ENCODE measurements at places on chromosomes 16 and 17. TPM values are rescaled to one million over a fixed set of nuclear protein-coding genes. Genes with fewer than 3 reads are reported as not detected.
A peak's percentile ranks its signal among the peaks of the same experiment; 100 is the strongest.

DNA sequence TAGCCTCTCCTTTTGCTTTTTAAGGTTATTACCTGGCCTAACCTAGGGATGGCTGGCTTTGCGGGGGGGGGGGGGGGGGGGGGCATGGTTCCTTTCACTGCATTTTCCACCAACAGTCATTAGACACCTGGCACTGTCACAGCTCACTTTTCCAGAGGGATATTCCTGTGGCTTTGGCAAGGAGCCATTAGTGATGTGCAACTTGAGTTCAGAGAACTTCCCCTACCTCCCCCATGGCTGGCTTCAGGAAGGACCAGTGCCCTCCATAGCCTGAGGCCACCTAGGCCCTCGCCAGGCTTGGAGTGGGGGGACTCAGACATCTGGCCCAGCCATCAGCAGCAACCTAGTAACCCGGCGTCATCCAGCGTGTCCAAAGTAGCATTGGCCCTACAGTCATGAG, 234.6 kb downstream of the CPPED1 start:
- H3K27ac ChIP-seq, result no peak overlapping the region
- H3K27me3 ChIP-seq, result no peaks in the 10 kb centered on the region
- H3K4me3 ChIP-seq, result no peak overlapping the region
- no peak for DNase-seq
- peaks cover 31% of the 10 kb centered on the region for H3K36me3 ChIP-seq
- H3K4me1 ChIP-seq, result peaks cover 21% of the 10 kb centered on the region

The TP53TG3 gene
- not detected for total RNA-seq

DNA sequence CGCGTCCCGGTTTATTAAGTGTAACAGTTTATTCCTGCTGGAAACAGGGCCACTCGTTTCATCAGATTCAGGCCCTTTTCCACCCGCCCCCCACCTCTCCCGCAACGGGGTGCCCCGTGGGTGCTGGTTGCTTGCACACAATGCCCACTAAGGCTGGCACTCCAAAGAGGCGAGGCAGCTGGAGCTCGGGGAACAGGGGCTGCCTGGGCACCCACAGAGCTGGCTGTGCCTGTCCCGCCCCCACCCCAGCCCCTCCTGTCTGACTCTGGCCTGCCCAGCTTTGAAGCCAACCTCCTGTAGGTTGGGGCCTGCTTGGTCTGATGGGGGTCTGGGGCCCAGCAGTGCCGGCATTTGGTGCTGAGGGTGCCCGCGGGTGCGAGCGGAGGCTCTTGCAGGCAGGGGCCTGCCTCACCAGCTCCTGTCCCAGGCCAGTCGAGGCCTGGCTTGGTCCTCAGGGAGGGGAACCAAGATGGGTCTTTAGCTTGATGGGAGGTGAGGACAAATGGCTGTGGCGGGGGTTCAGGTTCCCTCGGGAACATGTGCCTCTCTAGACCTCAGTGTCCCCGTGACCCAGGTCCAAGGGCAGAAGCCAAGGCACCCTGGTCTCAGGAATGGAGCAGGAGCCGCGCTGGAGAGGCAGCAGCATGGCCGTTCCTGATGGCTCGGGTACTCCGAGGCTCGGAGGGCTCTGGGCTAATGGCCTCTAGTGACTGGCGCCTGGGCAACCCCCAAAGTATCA, 20.1 kb downstream of the MYBBP1A start:
- H3K36me3 ChIP-seq, result peaks cover 3% of the 10 kb centered on the region
- H3K27ac ChIP-seq, result no peak overlapping the region
- no peak overlapping the region for H3K4me3 ChIP-seq
- peaks cover 2% of the 10 kb centered on the region for H3K27me3 ChIP-seq

- peaks cover 6% of the 10 kb centered on the region for H3K36me3 ChIP-seq
- H3K27ac ChIP-seq, result no peak overlapping the region
- no peaks in the 10 kb centered on the region for H3K27me3 ChIP-seq
- H3K4me3 ChIP-seq, result no peak overlapping the region
- peaks cover 6% of the 10 kb centered on the region for H3K4me1 ChIP-seq
Measured at GRCh38 chr16:31087971-31088370, 772 bp downstream of the PRSS53 start.

The NPIPB9 gene
- 2.6 TPM for total RNA-seq

DNA sequence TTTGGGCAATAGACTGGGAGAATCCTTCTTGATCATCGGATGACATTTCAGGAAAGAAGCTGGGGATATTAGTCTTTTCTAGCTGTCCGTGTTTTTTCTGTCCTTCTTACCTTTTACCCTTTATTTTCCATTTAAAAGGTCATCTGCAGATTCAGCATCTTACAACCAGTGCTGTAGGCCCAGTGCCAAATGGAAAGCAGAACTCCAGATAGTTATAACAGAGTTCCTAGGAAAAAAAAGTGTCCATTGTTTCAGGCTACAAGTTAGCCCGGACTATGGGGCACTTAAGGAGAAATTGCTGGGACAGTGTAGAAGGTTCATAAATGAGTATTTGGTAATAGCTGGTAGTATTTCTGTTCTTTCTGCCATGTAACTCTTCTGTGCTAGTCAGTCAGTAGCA, 28.4 kb downstream of the LDHD start:
- H3K27me3 ChIP-seq, result no peaks in the 10 kb centered on the region
- peaks cover 4% of the 10 kb centered on the region for H3K36me3 ChIP-seq
- H3K4me1 ChIP-seq, result peaks cover 20% of the 10 kb centered on the region
- H3K4me3 ChIP-seq, result no peak overlapping the region
- DNase-seq, result no peak

DNA sequence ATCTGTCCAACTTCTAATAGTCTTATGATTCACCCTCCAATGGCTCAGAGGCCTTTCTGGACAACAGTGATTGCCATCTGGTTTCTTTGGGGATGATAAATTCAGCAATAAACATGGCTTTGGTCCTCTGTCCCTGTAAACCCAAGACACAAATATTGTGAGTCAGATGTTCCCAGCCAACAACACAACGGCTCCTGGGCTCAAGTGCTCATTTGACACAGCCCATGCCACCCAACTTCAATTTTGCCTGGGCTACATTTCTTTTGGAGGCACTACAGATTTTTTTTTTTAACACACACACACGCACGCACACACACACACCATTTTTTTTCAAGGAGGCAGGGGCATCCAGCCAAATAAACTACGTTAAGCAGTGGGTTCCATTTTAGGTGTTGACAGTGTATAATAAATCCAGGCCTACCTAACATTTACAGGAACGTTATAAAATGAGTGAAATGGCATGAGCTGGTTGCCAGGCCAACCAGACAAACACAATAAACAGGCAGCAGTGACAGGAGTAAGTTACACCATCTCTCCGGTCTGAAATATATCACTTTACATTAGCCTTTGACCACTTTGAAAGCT, 939.9 kb upstream of the SOX9 start:
- no peak for DNase-seq
- no peak overlapping the region for H3K27ac ChIP-seq
- H3K4me3 ChIP-seq, result no peak overlapping the region
- H3K4me1 ChIP-seq, result no peaks in the 10 kb centered on the region
- H3K27me3 ChIP-seq, result no peaks in the 10 kb centered on the region

DNA sequence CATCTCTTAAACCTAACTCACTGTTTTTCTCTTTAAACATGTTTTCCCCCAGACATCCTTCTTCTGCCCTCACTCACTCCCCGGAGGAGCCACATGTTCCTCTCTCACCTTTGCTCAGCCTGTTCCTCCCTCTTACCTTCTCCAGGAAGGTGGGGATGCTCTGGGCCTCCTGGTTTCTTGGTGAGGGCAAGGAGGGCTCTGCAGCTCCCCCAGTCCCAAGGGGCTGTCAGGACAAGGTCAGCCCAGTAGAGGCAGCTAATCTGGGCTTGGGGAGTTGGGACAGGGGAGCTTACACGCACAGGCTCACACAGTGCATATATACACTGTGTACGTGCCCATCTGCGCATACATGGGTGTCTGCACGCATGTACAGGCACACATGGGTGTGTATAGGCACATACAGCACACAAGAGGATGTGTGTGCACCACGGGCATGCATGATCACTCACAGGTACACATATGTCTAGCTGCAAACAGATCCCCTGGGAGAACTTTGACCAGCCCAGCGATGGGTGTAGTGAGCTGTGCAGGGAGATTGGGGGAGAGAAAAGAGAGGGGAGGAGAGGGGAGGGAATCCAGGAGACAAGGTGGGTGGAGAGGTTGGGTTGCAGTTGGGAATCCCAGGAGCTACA, 28.6 kb upstream of the SPNS3 start:
- no peak overlapping the region for H3K27ac ChIP-seq
- no peak for DNase-seq
- no peak overlapping the region for H3K4me3 ChIP-seq
- H3K4me1 ChIP-seq, result no peaks in the 10 kb centered on the region

GRCh38 chr17:74369221-74369620, 1.9 kb downstream of the GPR142 start:
- no peak overlapping the region for H3K4me3 ChIP-seq
- no peak overlapping the region for H3K27ac ChIP-seq
- peak; percentile 76 for DNase-seq
